ENCODE measurements at places on chromosomes 5 and 9.
A peak's percentile ranks its signal among the peaks of the same experiment; 100 is the strongest.

- DNase-seq = no peak
Measured at GRCh38 chr5:88819301-88819999, 63.5 kb downstream of the MEF2C start.

DNA sequence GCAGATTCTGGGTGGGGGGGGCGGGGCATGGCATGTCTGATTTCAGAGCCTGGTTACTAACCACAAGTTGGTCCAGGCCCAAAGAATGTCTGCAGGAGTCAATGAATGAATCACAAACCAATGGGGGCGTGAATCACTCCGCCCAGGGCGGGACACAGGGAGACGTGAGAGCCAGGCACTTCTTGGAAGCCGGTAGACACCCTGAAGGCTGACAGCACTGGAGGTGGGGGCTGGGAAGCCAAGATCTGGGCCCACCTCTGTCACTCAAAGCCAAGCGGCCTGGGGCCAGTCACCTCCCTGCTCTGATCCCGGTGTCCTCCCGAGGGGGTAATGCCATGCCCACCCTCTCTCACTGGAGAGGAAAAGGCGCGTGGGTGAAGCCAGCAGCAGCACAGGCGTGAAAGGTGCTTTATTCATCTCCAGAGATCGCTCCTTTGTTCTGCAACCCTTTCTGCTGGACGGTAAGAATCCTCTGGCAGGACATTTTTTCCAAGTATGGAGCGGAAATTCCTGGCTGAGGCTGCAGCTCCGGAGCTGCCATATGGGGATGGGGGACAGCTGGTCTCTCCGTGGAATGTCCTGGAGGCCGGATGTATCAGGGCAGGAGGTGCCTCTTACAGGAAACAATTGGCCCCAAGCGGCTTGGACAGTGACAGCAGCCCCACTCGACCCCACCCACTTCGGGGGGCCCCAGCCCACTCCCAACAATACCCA, 85.0 kb downstream of the STK10 start:
- DNase-seq = peak; percentile 70

DNA sequence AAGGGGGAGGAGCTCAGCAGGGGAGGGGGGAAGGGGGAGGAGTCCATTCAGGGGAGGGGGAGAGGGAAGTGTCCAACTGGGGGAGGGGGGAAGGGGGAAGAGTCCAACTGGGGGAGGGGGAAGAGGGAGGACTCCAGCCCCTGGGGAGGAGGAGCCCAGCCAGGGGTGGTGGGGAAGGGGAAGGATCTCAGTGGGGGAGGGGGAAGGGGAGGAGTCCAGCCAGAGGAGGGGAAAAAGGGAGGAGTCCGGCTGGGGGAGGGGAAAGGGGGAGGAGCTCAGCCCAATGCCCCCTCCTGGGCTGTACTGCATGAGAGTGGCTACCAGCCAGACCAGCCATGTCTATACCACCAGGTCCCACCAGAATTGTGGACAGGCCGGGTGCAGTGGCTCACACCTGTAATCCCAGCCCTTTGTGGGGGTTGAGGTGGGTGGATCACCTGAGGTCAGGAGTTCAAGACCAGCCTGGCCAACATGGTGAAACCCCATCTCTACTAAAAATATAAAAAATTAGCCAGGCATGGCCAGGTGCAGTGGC, 30.6 kb upstream of the ADAMTS2 start:
- DNase-seq = no peak

DNA sequence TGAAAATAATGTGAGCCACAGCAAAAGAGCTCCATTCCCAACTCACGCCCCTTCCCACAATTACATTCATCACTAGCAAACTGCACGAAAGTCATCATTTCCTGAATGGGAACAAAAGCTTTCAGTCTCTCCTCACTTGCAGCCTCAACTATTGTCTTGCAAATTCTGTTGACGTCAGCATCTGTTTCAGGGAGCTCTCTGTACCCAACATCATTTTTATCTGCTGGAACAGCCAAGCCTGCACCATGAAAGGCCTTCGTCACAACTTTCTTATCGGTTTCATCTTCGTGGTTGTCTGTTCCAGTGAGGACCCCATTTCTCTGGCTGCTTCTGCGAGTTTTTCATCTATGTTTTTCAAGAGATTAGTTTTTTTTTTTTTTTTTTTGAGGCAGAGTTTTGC, 14.3 kb upstream of the RNF130 start:
- DNase-seq = no peak

DNA sequence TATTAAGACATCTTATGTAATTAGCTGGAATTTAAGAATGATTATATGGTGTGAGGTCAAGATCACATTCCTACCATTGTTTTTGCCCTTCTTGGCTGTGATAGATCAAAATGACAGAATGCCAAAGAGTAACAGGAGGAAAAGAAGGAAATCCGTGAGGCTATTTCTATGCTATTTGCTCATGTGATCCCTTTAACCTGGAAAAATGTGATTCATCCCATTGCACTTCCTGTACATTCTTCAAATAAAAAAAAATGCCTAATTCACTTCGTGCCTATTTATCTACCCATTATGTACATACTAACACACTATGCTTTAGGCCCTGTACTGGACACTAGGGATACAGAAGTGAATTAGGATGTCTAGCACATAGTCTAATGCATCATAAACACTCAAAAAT, 154.1 kb upstream of the PAPPA start:
- no peak for DNase-seq

- DNase-seq = no peak
Measured at GRCh38 chr5:169655353-169655752, 18.3 kb downstream of the DOCK2 start.

DNA sequence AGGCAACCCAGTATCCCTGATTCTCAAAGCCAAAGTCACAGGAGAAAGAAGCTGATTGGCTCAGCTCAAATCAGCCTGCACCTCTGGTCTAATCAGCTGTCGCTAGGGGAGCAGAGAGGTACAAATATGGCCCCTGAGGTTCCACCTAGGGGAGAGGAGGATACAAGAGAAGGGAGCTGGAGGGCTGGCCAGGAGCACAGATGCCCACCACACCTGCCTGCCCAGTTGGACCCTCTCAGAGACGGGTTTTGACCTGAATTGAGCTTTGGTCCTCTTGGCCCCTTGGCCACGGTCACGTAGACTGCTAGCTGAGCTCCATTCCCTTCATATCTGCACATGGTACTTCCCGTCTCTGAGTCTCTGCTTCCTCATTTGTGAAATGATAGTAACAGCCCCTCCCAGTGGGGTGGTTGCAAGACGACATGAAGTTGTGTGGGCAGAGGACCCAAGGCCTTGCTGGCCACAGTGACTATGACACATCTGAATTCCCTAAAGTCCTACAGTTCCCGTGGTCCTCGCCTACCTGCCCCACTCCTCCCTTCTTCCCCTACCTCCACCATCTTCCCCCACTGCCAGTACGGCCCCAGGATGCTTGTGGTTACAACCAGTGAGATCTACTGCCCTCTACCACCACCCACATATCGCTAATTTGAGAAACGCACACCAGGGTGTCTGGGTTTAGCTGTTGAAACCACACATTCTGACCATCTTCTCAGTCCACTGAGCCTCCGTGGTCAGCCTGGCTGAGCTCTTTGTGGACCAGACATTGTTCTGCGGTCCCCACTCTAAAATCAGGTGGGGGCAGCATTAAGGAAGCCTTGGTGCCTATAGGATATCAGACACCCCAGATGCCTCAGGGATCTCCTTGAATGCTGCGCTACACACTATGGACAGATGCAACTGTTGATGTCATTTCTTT, 60.3 kb upstream of the NEK6 start:
- no peak for DNase-seq

- DNase-seq = no peak
Measured at GRCh38 chr5:151060742-151061141, 20.1 kb downstream of the TNIP1 start.

GRCh38 chr5:89276566-89277305, 393.8 kb upstream of the MEF2C start:
- no peak for DNase-seq

GRCh38 chr5:74304536-74304935, 336.0 kb downstream of the ENC1 start:
- DNase-seq = no peak

DNA sequence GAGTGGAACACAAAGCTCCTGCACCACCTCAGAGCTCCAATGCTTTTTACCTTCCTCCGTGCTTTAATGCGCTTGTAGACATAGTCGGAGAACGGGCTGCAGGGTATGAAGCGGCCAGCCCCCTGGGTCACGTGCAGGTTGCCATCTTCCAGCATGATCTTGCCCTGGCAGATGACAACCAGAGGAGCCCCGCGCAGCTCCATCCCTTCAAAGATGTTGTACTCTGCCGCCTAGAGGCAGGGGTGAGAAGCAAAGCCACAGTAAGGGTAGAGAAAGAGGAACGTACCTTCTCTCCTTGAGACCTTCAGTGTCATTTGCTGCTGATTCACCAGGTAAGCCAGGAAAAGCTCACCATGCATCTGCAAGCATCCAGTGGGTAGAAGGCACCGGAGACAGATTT, 112.3 kb downstream of the DPYSL3 start:
- DNase-seq = peak; percentile 59

GRCh38 chr9:129757045-129757444, 4.2 kb upstream of the PTGES start:
- no peak for DNase-seq

- DNase-seq = no peak
Measured at GRCh38 chr9:135743546-135744332, 41.8 kb downstream of the KCNT1 start.

DNA sequence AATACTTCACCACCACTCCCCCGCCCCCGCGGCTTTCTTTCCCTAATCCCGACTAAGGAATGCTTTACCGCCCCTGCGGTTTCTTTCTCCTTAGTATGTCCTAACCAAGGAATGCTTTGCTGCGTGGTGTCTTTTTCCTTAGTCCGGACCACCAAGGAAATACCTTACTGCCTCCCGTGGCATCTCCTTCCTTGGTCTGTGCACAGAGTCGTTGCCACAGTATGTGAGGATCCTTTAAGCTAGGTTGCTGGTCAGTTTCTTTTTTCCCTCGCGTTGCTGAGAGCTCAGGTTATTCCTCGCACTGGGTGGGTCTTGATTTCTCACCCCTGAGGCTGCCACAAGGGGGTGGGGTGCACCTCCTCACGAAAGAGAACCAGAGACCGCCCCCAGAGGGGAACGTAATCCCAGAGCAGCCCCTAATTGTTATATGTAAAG, 309.4 kb downstream of the NR3C1 start:
- DNase-seq = peak; percentile 59

- no peak for DNase-seq
Measured at GRCh38 chr5:92890841-92891244, 690.2 kb downstream of the NR2F1-AS1 start.

DNA sequence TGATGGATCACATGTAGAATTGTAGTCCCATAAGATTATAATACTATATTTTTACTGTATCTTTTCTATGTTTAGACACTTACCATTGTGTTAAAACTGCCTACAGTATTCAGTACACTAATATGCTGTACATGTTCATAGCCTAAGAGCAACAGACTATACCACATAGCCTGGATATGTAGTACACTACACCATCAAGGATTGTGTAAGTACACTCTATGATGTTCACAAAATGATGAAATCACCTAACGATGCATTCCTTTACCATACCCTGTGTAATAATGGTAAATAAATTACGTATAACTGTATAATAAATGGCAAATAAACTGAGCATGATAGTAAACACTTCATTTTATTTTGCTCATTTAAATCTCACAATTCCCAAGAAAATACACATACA, 60.3 kb downstream of the RICTOR start:
- DNase-seq = no peak

DNA sequence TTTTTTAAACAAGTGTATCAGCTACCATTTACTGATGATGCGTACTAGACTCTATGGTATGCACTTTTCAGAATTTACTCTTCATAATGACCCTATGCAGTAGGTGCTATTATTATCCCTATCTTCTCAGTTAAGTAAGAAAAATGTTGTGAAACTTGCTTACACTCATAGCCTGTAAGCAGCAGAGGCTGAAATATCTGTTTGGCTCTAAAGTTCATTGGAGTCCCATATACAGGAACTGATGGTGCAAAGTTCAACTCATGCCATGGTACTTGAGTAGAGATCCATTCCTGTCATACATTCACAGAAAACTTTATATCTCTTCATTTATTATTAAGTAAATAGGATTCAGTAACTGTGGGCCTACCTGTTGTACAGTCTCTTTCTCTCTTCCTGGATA, 41.4 kb upstream of the CCDC112 start:
- no peak for DNase-seq

DNA sequence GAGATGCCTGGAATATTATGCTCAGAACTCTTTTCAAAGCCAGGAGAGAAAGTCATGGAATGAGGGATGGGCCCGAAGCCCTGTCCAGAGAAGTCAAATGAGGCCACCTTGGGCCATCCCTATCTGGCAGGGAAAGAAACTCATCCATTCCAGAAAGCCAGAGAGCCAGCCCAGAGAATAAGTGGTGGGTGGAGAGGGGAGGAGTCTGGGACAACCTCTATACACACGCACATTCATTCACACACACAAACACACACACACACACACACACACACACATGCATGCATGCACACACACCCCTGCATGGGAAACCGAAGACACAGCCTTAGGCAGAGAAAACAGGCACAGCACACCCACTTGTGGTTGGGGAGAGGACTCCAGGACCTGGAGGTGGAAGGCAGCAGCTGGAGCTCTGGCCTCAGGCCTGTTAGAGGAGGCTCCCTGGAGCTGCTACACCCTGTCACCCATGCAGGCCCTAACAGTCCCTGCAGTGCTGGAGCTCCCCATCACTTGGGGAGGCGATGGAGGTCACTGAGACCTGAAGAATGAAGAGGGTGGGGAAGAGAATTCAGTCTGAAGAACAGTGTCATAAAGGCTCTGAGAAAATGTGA, 38.0 kb downstream of the TGFBI start:
- DNase-seq = no peak

- DNase-seq = no peak
Measured at GRCh38 chr5:110055302-110055701, 365.6 kb downstream of the MAN2A1 start.

DNA sequence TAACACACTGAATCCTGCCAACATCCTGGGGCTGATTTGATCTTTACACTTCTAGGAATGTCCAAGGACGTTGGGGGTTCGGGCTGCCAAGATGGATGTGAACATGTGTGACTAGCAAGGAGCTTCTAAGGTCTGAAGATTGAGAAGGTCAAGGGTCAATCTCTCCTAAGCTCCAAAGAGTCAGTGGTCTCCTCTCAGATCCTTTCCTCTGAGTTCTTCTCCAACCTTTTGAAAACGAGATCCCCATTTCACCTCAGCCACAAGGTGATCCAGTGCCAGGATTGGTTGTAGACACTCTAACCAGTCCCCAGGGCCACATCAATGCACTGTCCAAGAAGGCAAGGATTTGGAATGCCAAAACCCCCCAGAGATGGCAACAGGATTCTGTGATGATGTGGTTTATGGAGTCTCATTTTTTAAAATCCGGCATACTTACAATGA, 266.8 kb downstream of the NDUFS4 start:
- no peak for DNase-seq

- peak; percentile 19 for DNase-seq
Measured at GRCh38 chr9:76302947-76303550, 91.2 kb downstream of the RFK start.
